ENCODE measurements at places on chromosomes 7 and 10. TPM values are rescaled to one million over a fixed set of nuclear protein-coding genes. Genes with fewer than 3 reads are reported as not detected.

The CCDC172 gene
- total RNA-seq = not detected

DNA sequence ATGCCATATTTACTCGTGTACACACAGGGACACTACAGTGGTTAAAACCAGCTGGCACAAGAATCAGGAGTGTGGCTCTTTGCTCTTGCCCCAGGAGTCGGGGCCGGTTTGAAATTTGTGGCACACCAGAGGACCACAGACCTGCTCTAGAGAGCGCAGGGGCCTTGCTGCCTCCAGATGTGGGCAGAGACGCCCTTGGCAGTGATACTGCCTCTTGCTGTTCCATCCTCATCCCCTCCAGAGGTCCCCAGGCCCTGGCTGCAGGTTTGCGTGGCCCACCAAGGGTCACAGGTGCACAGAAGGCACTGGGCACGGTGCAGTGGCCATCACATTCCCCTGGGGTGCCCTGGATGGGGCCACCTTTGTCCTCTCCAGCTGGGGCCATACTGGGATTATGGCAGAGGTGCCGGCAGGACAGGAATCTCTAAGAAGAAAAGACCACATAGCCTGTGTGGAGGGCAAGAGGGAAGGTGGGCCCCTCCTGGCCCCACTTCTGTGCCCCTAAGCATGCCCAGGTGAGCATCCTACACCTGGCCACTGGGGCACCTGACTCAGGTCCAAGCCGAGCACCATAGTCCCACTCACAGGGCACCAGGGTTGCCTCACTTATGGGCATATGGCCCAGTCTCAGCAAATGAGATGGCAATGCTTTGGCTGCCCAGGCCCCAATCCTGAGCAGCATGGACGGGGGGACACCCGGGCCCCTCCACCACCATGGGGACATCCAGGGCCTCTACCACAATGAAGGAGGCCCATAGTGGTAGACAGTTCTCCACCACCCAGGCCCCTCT, 45.6 kb downstream of the FOXL3 start:
- no peak for DNase-seq

GRCh38 chr7:36265680-36266079, 112.6 kb downstream of the EEPD1 start:
- no peak for DNase-seq

The CAV2 gene
- 63.3 TPM for total RNA-seq

DNA sequence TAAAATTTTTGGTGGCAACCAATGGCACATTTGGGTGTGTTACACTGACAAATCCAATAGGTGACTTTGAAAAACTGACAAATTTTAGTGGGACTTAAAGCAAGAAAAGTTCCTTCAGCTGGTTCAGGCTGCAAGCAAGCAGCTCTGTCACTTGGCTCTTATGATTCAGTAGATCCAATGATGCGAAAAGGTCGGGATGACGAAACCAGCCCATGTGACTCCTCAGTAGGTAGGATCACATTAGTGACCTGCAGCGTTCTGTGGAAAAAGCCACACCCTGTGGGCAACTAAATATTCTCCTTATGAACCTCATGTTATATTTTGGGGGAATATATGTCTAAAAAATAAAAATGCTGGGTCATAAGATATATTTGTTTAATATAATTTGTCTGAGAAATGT, 13.3 kb upstream of the TSGA13 start:
- no peak for DNase-seq

- no peak for DNase-seq
Observed at GRCh38 chr10:78744491-78745090, 324.2 kb upstream of the ZMIZ1 start.

GRCh38 chr10:95246582-95247051, 44.2 kb downstream of the PDLIM1 start:
- DNase-seq = peak; percentile 59

GRCh38 chr10:132859084-132859855, 73.3 kb upstream of the NKX6-2 start:
- no peak for DNase-seq

The TMEM213 gene
- 2.3 TPM for total RNA-seq

The PTPRN2 gene
- total RNA-seq = 2.2 TPM

The CHAT gene
- not detected for total RNA-seq

The WDFY4 gene
- 7.0 TPM for total RNA-seq

DNA sequence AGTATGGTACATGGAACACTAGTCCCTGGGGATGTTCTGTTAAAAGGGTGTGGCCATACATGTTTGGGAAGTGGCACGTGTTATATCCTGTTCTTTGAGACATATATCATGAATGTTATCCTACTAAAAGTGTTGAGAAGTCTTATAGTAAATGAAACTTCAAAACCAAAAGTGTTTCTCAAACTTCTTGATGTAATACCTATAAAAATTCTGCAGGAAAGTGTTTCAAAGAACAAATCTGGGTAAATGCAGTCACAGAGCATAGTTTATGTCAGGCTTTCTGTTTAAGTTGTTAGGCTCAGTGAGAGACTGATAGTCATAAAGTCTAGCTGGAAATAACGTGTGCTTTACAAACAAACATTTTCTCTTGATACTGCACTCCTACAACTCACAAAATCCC, 273.7 kb downstream of the KIF20B start:
- DNase-seq = no peak

The IL2RA gene
- total RNA-seq = 1.3 TPM

DNA sequence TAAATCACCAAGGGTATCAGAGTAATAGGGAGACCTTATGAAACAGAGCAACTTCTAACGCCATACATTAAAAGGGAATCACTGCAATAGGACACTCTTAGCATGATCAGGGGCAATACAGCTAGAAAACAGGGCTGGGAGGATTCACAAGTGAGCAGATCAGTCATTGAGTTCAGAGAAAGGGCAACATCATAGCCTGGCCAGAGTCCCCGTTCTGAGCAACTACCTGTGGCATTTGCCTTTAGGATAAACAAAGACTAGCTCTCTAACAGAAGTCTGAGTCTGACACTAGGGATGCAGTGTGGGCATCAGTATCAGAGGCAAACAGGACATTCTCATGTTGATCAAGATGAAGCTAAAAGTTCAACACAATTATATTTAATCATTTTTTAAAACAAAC, 297.9 kb downstream of the DGKB start:
- DNase-seq = no peak

Measured in breast epithelium (tissue), 4 donors.